ENCODE measurements at places on chromosomes 13 and 19. TPM values are rescaled to one million over a fixed set of nuclear protein-coding genes. Genes with fewer than 3 reads are reported as not detected.

The CBARP gene
- 0.41 TPM for polyA plus RNA-seq

The WDFY2 gene
- 11.5 TPM for polyA plus RNA-seq

The ADGRE3 gene
- polyA plus RNA-seq = not detected

The CALR3 gene
- not detected for polyA plus RNA-seq

The COL4A1 gene
- polyA plus RNA-seq = 183 TPM

The KLK11 gene
- not detected for polyA plus RNA-seq

The CATSPERD gene
- not detected for polyA plus RNA-seq

The ZNF823 gene
- polyA plus RNA-seq = 1.9 TPM

The RHPN2 gene
- polyA plus RNA-seq = 1.5 TPM

The NFIX gene
- polyA plus RNA-seq = 60.8 TPM

The ANGPTL8 gene
- not detected for polyA plus RNA-seq

The CAPN12 gene
- polyA plus RNA-seq = 0.30 TPM

The LILRB4 gene
- polyA plus RNA-seq = not detected

The DPY19L3 gene
- 7.6 TPM for polyA plus RNA-seq

The BAX gene
- 92.7 TPM for polyA plus RNA-seq

The C19orf18 gene
- 0.79 TPM for polyA plus RNA-seq

The EFNB2 gene
- 0.05 TPM for polyA plus RNA-seq

The TJP3 gene
- polyA plus RNA-seq = not detected

The CYP4F12 gene
- not detected for polyA plus RNA-seq

The CGB1 gene
- not detected for polyA plus RNA-seq

The ZNF432 gene
- polyA plus RNA-seq = 3.4 TPM

The FAM83E gene
- polyA plus RNA-seq = not detected

The CPT1C gene
- 14.3 TPM for polyA plus RNA-seq

The SOX21 gene
- polyA plus RNA-seq = not detected

The RGCC gene
- polyA plus RNA-seq = 33.3 TPM

The CCDC194 gene
- not detected for polyA plus RNA-seq

The DACH1 gene
- polyA plus RNA-seq = not detected

The FGF21 gene
- polyA plus RNA-seq = not detected

The FXYD3 gene
- not detected for polyA plus RNA-seq

The ZNF888 gene
- polyA plus RNA-seq = 1.6 TPM

The GSX1 gene
- polyA plus RNA-seq = not detected

The PSG7 gene
- polyA plus RNA-seq = not detected

The CERS1 gene
- 0.38 TPM for polyA plus RNA-seq

The SELENOV gene
- polyA plus RNA-seq = not detected

The FPR3 gene
- polyA plus RNA-seq = not detected

The AXL gene
- 340 TPM for polyA plus RNA-seq

The IL17D gene
- 0.51 TPM for polyA plus RNA-seq

The RPS5 gene
- 561 TPM for polyA plus RNA-seq

The FUT3 gene
- polyA plus RNA-seq = not detected

The ZNF579 gene
- polyA plus RNA-seq = 1.7 TPM

The SCGB2B2 gene
- not detected for polyA plus RNA-seq

The IFI30 gene
- polyA plus RNA-seq = 14.3 TPM

The SYT5 gene
- 0.38 TPM for polyA plus RNA-seq

The ZNF66 gene
- 1.7 TPM for polyA plus RNA-seq

The GRK1 gene
- polyA plus RNA-seq = not detected
